ENCODE measurements at places on chromosomes 12 and 14.

GRCh38 chr12:130041983-130042812 is 120.1 kb upstream of the FZD10 start:
- peak; percentile 85 for DNase-seq

- no peak for DNase-seq
Measured at GRCh38 chr12:76745343-76745742, 18.6 kb upstream of the ZDHHC17 start.

DNA sequence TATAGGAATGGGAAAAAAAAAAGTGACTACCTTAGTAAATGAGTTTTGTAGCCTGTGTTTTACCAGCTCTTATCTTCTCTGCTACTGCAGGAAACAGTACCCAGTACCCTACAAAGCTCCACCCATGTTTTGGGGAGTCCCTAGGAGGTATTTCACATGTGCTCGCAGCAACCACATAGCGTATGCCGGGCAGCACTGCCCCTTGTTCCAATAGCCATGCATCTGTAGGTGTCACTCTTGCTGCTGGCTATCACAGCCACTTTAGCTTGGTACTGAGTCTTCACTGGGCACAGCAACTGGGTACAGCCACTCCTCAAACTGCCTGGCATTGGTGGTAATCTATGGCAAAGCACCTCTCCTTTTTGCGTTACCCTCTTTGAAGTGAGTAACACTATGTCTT is 2.0 kb upstream of the MDM1 start:
- DNase-seq = no peak

- DNase-seq = no peak
Measured at GRCh38 chr12:75890141-75890540, 141.4 kb downstream of the PHLDA1 start.

GRCh38 chr14:81430235-81430634 is 30.1 kb upstream of the STON2 start:
- no peak for DNase-seq

GRCh38 chr12:15273896-15274295 is 48.4 kb upstream of the PTPRO start:
- no peak for DNase-seq

DNA sequence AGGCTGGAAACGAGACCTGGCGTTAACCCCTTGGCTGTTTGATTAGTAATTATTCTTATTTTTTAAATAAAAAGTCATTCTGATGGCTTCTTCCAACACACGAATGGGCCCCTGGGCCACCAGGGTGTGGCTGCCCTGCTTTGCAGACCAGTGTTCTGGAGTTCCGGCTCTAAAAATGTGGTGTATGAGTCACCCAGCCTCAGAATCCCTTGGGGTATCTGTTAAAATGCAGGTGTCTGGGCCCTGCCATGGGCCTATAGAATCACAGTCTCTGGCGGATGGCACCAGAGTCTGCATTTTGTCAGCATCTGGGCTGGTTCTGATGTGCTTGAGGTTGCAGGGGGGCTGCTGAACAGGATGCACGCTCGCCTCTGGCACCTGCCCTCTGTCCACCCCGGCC is 2.5 kb upstream of the PSMC1 start:
- no peak for DNase-seq

DNA sequence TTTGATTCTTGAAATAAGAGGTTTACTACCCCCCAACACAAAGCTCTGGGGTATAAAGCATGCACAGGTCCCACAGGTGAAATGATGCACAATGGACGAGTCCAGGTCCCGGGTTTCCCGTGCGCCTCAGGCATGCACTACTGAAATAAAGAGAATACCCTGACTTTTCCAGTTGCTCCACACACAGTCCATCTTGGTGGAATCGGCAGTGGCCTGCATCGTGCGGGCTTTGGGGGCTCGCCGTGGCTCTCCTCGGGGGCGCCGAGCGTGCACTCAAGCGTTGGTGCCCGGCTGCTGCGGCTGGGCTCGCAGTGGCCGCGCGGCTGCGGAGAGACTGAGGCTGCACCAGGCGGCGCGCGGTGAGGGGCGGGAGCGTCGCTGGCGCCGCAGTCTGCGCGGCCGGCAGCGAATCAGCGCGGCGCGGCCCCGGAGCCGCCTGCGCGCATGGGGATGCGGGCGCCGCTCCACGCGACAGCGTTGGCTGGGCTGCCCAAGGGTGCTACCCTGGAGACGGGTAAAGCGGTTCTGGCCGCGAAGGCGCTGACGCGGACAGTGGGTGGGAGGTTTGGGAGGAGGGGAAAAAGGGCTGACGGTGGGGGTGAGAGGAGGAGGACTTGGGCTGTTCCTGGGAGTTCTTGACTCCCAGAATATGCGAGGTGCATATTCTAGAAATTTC is 53.8 kb upstream of the CCDC175 start:
- no peak for DNase-seq

- no peak for DNase-seq
Measured at GRCh38 chr14:94992046-94992445, 165.3 kb downstream of the DICER1 start.

DNA sequence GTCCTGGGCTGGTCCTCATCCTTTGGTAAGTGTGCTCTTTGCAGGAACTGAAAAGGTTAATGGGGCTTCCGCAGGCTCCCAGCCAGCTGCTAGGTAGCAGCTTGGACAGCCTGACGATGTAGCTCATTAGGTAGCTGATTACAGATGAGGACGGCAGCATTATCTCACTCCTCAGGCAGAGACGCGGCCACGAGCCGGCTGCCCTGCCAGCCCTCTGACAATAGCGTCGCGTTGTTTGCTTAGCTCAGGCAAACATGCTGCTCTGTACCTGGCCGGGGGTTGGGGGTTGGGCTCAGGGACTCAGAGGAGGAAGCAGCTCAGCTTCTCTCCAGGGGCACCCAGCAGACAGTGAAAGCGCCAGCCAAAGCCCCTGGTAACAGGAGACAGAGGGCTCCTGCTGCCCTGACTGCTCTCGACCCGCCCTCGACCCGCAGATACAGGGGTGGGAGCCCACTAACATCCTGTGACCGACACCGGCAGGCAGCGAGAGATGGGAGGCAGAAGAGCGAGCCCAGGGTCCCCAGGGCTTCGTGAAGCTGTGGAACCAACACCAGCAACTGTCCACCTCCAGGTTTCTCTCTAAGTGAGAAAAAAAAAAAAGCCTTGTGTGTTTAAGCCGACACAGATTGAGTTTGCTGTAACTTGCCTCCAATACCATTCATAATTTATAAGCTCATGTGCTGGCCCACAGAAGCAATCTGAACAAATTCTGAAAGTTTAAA is 53.4 kb upstream of the DLK1 start:
- DNase-seq = no peak

DNA sequence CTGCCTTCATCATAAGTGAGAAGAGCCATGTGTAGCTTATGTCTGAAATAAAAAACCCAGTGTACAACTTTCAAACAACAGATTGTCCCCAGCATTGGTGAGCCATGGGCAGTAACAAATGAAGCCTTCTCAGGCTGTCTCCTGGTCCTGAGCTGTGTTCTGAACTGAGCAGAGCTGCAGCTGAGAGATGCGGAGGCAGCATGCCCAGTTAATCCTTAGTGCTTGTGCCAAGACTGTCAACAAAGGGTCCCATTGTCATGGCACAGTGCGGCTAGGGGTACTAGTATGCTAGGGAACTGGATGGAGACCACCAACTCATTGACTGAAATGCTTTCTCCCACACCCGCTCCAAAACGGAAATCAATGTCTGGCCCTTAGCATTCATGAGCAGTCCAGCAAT is 154.3 kb downstream of the RMST start:
- DNase-seq = no peak

GRCh38 chr14:105632010-105632409 is 105.6 kb downstream of the TMEM121 start:
- peak; percentile 75 for DNase-seq

- no peak for DNase-seq
Measured at GRCh38 chr12:115163710-115164109, 479.7 kb upstream of the TBX3 start.

DNA sequence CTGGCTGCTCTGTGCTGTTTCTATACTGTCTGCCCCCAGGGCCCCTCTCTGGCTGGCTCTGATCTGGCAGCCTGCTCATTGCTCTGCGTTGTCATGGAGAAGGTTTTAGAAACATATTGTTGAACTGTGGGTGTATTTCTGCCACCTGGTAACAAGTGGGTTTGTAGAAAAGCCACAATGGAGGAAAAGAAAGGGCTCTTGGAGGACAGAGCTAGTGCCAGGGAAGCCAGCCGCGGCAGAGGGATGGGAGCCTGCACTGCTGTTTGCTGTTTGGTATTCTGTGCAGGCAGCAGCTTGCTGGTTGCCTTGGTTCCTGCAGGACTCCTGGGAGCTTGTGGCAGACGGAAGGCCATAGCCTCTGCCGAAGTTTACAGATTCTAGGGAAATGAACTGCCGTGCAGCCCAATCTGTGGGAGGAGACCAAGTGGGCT is 15.1 kb downstream of the CCDC177 start:
- DNase-seq = no peak

GRCh38 chr12:4270831-4271716 is 2.5 kb upstream of the CCND2 start:
- DNase-seq = no peak

- no peak for DNase-seq
Measured at GRCh38 chr12:69330475-69331473, 17.4 kb upstream of the LYZ start.

- peak; percentile 39 for DNase-seq
Measured at GRCh38 chr14:99038431-99038820, 233.6 kb downstream of the BCL11B start.

DNA sequence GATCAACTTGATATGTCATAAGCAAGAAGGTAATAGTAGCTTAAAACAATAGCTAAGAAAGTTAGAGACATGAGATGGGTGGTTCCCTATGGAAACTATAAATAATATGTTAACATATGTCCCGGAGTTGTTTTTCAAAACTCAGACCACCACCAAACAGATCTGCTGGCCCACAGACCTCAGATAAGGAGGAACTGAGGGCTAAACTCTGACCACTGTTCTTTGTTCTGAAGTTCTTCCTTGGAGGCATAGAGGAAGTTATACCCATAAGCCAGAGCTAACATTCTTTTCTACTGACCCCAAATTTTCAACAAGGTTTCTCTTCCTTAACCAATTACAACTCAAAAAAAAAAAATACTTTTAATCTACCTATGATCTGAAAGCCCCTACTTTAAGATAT is 156.1 kb upstream of the FSCB start:
- no peak for DNase-seq

GRCh38 chr14:54267172-54267571 is 129.6 kb upstream of the CDKN3 start:
- DNase-seq = no peak

DNA sequence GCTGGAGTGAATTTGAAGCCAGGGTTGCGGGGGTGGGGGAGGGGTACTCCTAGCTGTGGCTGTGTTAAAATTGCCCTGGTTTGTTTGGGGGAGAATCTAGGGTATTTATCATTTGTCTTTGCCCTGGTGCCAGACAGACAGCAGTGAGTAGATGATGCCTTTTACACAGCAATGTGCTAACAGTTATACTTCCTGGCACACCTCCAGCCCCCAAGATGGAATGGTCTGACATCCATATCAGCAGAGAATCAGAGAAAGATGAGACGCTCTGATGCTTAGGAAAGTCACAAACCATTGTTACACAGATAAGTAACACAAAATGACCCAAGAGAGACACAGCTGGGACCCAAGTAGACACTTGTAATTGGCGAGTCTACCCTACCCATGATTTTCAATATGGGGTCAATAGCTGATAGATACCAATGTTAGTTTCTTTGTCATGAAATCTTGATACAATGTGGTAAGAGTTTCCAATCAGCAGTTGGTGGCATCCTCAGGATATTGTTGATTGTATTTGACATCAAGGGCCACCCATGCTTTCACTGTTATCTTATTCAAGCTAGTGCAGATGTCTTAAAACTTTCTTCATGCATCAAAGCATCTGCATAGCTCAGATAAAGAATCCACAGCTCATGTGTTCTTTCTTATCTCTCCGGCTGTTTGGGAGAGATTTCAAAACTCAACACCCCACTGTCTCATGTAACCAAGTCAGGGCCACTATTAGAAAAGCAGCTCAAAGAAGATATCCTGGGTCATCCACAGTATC is 2.6 kb upstream of the PRKAB1 start:
- no peak for DNase-seq

DNA sequence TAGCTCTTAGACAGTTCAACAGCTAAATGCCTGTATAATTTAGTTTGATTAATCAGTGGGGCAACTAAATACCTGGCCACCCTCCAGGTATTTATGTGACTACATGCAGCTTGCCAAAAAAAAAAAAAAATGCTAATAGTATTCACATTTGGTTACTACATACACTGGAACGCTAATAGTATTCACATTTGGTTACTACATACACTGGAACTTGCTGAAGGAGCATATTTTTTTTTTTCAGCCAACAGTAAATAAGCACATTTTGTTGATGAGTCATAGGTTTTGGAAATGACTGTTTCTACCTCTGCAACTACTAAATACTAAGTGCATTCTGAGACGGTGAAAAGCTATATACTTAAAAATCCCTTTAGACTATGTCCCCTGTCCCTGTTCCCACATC is 1172.3 kb downstream of the LRFN5 start:
- DNase-seq = no peak
